ENCODE measurements at places on chromosomes 5 and 9.

DNA sequence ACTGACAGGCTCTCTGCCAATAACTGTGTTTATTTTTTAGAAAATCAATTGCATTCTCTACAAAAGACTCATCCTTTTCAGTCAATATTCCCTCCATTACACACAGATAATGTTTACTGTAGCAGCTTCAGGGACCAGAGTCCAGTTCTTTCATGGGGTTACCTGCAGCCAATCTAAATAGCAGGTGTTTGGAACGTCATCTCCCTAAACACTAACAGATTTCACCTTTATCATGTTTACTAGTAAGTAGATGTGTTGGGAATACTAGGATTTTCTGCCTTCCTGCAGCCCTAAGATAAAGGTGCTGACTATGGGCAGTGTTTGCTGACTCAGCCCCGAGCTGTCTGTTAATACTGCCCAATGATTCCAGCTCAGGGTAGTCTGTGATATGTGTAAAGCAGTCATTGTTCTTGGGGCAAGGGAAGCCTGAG is 447.0 kb downstream of the KIF4B start:
- DNase-seq = no peak

- DNase-seq = no peak
Observed at GRCh38 chr5:134609232-134609851, 23.3 kb downstream of the SAR1B start.

GRCh38 chr9:72386186-72386585 is 21.2 kb upstream of the ZFAND5 start:
- DNase-seq = no peak

- DNase-seq = no peak
Observed at GRCh38 chr5:123273984-123274383, 149.2 kb downstream of the CEP120 start.

GRCh38 chr5:157575381-157576020 is at the start of gene ADAM19:
ADAM19 (minus strand) TSS chr5:157575775; CDS start chr5:157575696, 79 bp downstream.
- peak; percentile 33 for DNase-seq

- DNase-seq = no peak
Observed at GRCh38 chr5:151570058-151570457, 21.1 kb downstream of the FAT2 start.

DNA sequence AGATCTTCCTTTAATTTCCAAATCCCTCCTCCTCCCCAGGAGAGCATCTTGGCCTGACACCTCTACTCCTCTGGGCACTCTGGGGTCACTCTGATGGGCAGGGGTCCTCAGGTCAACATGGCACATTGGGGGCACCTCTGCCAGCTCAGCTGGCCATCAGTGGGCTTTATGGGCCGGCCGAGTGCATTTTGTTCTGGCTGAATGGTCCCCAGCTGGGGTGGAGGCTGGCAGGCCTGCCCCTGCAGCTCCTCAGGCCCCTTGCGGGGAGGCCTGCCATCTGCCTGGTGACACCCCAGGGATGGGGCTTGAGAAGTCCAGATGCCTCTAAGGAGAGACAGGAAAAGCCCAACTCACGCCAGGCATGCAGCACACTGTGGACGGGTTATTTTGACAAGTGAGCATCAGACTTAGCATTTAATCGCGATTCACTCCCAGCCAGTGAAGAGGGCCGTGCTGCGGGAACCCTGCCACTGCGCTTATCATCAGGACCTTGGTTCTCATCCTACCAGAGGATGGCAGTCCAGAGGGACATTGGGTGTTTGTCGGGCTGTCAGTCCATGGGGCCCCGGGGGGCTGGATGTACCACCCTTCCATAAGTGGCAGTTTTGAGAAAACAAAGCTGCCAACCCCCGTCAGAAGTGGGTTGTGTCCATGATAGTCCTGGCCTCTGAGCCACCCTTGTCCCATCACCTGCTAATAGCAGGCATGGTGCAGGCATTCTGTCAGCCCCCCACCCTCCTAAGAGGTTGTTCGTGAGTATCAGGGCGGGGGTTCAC is 21.7 kb downstream of the PHF2 start:
- DNase-seq = no peak

DNA sequence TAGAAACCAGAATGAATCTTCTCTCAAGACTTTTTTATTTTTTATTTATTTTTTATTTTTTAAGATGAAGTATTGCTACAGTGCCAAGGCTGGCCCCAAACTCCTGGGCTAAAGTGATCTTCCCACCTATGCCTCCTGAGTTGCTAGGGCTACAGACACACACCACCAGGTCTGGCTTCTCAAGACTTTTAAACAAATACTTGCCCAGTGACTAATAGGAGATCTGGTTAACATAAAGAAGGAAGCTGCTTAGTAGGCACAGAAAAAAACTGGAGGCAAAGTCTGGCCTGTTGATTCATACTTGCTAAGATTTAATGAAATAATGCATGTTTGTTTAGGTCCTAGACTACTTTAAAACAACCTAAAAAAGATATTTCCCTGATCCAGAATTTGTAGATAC is 43.8 kb downstream of the SLC38A9 start:
- DNase-seq = no peak

DNA sequence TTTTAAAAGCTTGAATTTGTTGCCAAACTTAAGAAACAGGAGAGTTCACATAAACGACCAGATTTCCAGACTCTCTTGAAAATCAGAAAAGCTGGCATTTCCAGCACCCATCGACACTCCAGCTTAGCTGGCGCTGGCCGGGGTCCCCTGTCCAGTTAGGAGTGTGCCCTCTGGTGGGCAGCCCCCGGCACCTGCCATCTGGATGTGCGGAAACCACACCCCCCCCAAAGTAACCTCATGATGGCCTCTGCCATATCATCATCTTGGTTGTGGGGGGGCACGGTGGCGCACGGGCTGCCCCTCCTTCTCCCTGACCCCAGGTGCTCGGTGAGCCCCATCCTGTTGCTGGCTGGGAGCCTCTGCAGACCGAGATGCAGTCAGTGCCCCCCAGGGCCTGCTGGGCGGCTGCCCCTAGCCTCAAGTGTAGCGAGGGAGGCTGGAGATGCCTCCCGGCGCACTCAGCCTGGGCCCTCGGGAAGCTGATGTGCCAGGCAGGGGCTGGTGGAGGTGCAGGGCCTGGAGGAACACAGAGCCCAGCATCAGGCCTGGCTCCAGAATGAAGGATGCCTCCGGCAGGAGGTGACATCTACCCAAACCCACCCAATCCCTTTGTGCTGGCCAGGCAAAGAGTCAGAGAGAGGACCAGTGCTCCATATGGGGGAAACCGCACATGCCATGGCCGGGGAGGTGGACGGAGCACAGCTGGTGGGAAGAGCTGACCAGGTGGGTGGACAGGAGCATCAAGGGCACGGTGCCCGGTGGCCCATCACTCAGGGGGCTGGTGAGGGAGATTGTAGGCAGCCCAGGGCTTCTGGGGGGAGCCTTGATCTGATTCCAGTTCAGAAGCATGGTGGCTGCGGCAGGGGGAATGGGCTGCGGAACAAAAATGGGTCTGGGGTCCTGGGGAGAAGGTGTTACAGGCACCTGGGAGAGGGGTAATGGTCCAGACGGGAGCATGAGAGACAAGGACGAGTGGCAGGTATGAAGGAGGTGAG is 70.6 kb downstream of the ADAMTS2 start:
- no peak for DNase-seq

DNA sequence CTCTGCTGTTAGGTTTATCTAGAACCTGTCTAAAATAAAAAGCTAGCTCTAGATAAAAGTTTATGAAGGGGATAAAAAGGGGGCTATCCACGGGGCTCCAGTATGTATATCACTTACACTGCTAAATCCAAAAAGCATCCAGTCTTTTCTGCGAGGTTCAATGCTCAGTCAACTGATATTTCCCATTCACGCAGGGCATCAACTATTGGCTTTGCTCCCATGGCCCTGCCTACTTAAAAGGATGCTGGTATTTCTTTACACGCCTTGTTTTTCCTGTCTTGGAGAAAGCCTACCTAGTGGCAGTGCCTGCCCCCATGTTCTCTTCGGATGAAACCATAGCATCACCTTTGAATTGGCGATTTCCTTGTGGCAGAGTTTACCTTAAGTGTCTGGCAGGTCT is 8.1 kb downstream of the SPRY4 start:
- no peak for DNase-seq

DNA sequence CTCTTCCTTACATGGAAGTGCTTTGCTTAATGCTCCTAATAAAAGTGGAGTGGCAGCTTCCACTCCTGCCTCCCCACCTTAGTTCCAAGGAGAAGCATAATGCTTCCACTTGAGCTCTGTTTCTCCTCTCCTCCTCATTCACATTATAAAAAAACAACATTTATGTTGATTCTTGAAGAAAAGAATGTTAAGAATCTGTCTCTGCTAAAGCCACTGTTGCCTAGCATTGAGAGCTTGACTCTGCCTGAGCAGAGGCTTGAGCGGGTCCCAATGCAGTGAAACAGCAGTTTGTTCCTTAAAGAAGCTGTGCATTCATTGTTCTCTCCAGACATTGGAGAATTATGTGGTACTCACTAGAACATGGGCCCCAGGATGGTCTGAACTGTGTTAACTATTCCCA is 101.5 kb upstream of the GHR start:
- DNase-seq = no peak

DNA sequence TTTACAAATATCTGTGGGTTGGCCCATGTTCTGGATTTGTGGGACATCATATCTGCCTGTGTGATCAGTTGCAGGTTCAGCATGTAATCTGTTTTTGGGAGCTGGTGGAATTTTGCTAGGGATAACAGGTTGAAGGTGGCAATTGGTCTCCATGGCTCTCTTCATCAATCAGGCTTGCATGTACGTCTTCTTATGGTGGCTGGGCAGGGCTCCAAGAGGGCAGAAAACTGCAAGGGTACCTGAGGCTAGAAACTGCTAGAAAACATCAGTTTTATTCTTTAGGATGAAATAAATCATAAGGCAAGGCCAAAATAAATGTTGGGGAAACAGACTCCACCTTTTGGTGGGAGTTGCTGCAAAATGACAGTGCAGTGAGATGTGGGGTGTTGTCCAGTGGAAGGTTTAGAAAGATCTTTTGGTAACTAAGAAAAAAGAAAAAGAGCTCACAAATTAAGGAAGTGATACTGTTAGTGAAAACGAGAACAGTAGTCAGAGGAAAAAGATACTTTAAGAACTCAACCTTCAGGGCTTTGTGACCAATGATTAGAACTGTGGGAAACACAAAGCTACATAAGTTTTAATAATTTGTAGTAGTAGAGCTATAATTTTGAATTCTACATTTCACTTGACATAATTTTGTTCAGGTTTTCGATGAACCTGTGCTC is 300.7 kb upstream of the IZUMO3 start:
- no peak for DNase-seq

GRCh38 chr5:159519365-159519764 is 189.1 kb upstream of the IL12B start:
- no peak for DNase-seq

DNA sequence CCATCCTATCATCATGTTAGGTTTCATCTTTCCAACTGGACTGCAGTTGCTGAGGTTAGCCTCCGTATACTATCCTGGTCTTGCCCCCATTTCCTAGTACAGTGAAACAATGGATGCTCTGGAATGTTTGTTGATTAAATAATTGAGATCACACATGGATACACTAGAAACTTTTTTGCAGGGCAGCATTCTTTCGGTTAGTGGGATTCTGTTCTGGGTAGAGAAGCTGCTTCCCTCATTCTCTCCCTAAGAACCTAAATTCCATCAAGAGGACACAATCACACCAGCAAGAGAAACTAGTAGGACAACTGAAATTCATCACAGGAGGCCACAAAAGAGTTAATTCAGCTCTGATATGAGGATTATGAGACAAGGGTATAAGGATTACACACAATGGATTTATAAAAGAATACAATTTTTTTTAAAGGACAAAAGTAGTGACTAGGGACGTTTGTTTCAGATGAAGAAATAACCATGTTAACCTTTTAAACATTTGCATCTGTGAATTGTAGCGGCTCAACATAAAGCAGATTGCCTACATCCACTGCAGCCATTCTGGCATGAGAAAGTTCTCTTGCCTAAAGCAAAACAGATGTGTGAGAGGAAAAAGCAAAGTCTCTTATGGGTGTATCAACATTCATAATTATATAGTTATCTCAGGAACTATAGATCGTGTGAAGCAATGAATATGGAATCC is 162.7 kb upstream of the LHFPL2 start:
- no peak for DNase-seq

DNA sequence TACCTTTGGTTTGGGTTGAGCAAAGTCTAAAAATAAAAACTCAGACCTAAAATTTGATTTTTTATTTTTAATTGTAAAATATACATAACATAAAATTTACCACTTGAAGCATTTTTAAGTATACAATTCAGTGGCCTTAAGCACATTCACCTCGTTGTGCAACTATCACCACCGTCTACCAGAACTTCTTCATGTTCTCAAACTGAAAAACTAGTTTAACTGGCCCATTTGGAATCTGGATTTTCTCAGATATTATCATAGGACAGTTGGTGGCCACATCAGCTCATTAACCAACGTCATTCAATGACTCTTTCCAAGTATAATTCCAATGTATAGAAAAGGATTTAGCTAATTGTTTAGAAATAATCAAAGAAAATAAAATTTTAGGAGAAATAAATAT is 319.3 kb downstream of the TLE1 start:
- DNase-seq = no peak

- DNase-seq = no peak
Observed at GRCh38 chr5:38830521-38831051, 15.2 kb upstream of the OSMR start.

- DNase-seq = no peak
Observed at GRCh38 chr5:133749331-133749985, 137.1 kb upstream of the FSTL4 start.

- no peak for DNase-seq
Observed at GRCh38 chr9:110104261-110104809, 103.6 kb downstream of the C9orf152 start.

GRCh38 chr5:37738057-37738691 is 101.7 kb downstream of the GDNF start:
- DNase-seq = no peak

DNA sequence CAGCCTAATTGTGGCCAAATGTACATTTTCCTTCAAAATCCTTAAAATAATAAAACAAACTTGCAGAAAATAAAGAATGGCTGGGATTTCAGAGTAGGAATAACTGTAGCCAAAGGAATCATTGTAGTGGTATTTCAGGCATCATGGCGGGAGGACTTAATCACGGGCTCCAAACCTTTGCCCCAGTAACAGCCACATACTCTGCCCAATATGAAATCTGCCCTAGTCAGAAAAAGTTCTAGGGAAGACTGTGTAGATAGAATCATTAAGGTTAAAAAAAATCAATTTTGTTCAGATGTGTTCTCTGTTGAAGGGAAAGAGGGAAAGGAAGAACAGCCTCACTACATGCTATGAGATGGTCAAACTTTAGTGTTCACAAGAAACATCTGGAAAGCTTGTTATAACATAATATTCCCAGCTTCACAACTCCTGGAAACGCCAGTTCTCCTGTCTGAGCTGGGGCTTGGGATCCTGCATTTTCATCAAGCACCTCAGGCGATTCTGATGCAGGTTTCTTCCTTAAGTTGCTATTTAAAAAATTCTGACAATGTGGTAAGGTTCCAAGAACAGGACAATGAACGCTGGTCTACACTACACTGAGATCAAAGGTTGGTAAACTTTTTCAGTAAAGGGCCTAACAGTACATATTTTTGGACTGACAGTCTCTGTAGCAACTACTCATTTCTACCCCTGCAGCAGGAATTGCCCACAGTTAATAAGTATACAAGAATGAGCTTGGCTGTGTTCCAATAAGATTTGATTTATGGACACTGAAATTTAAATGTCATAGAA is 87.9 kb downstream of the CEMIP2 start:
- no peak for DNase-seq

All from activated T-helper 1 cell treated with Interleukin-2 at 50 U/mL for 16 hours (primary cell).